ENCODE measurements at places on chromosomes 4 and X.
A peak's percentile ranks its signal among the peaks of the same experiment; 100 is the strongest.

DNA sequence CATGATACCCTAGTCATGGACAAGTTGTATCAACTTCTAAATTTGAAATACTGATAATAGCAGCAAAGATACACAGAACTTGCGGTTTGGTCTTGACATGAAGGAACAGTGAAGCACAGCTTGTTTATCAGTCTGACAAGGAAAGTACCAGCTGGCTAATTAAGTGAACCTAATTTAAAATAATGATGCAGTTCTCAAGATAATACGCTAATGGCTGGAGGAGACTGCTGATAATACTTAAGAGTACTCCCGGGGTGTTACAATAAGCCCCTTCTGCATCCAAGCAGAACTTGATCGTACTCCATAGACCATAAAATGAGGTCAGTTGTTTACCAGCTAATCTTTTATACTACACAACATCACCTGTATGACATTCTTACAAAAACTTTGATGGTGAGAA is 697.5 kb downstream of the FSTL5 start:
- DNase-seq = no peak

DNA sequence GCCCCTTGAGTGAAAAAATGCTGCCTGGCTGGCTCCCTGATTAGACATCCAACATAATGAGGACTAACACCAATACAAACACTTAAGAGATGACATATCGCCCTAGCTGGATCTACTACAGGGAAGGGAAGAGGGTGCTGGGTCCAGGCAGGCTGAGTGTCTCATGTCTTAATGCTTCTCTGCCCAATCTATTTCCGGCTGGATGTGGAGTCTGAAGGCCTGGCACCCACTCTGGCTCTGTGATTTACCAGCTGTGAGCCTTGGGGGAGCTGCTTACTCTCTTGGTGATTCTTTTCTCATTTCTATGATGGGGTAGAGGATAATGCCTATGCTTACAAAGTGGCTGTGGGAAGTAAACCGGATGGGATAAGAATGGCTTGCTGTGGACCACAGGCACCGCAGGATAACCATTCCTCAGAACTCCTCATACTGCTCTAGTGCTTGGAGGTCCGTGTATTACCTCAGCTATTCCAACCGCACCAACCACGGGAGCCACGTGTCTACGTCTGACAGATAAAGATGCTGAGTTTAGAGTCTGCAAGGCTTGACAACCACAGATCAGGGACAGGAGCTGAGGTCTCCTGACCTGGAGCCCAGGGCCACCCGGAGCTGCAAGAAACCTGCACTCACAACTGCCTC is 161.7 kb downstream of the AFAP1 start:
- DNase-seq = no peak

- peak; percentile 22 for DNase-seq
Measured at GRCh38 chr4:37780444-37781130, 45.9 kb upstream of the PGM2 start.

DNA sequence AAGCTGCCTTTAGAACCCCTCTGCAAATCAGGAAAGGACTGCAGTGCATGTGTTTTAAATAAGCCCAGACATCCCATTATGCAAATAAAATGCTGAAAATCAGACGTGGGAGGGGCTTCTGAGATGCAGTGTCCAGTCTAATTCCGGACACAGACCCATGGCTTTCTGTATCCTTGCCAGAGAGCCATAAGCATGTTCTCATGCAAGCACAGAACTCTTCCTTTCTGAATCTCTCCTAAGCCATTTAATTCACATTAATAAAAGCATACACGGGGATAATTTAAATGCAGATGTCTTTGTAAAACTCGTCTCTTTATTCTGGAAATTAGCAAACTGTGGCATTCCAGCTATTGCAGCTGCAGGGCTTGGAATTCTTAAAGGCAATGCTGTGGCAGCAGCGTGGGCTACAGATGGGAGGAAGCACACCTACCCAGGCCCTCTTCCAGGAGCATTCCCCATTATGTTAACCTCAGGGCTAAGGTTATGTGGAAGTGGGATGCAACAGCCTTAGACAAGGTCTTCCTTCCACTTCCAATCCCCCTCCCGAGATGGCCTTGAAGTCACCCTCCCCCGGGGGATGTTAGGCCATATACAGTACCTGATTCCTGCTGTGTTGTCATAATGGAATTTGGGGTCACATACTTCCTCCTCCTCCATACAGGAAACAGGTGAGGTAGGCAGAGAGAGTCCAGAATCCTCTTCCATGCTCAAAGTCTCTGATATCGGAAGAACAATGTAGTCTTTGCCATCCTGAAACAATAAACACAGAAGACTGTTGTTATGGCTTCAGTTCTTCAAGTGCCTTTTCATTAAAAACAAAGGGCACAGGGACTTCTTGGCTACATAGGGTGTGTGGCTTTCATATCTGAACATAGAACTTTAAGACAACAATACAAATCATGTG is 38.1 kb downstream of the KDR start:
- DNase-seq = peak; percentile 27

DNA sequence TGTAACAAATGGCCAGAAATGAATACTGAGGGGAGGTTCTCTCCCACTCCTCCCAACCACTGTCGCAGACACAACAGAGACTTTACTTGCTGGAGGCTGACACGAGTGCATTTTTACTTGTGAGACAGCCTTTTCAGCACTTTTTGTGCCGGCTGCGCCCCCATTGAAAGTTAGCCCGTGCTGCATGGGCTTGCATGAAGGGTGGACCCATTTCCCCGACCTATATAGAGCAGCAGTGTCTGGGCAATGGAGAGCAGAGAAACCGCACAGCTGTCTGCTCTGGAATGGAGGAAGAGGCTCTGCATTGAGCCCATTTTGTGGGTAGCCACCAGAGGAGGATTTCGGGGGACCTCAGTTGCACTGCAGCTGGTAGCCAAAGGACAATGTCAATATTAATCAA is 208.8 kb downstream of the UGT8 start:
- DNase-seq = no peak

DNA sequence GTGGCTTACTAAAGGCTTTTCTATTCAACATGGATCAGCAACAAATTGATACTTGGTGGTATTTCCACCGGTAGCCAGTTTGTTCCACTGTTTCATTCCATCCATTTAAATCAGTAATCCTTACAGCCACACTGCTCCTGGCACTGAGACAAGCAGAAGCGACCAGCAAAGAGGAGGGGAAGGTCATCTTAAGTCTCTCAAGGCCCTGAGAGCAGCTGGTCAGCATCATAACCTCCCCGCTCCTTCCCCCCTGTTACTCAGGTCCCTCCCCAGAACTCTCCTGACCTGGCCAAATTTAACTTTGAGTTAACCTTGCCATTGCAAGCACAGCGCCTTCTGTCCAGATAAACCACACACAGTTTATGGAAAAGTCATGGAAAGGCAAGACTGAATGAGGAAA is 331.3 kb upstream of the KLF3 start:
- no peak for DNase-seq

DNA sequence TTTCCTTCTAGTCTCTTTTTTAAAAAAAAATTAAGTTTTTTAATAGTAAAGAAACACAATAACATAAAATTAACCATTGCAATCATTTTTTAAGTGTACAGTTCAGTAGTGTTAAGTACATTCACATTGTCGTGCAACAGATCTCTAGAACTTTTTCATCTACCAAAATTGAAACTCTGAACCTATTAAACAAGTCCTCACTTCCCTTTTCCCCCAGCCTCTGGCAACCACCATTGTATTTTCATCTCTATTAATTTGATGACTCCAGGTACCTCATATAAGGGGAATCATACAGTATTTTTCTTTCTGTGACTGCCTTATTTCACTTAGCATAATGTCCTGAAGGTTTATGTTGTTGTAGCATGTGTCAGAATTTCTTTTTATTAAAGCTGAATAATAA is 31.8 kb downstream of the MSL3 start:
- DNase-seq = no peak

DNA sequence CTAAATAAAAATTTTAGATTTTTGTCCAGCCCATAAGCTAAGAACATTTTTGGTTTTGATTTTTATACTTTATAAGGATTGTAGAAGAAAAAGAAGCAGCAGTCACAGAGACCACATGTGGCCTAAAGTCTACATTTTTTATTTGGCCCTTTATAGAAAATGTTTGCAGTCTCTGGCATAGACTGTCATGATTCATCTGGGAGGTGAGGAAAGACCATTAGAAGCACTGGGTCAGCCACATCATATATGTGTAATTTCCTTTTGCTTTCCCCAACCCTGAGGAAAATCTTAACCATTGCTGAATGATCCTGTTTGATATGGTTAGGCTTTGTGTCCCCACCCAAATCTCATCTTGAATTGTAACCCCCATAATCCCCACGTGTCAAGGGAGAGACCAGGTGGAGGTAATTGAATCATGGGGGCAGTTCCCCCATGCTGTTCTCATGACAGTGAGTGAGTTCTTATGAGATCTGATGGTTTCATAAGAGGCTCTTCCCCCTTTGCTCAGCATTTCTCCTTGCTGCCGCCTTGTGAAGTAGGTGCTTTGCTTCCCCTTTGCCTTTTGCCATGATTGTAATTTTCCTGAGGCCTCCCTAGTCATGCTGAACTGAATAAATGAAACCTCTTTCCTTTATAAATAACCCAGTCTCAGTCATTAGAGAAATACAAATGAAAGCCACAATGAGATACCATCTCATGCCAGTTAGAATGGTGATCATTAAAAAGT is 12.1 kb upstream of the COPS4 start:
- peak; percentile 66 for DNase-seq

- no peak for DNase-seq
Measured at GRCh38 chrX:69291116-69291515, 125.9 kb upstream of the PJA1 start.

DNA sequence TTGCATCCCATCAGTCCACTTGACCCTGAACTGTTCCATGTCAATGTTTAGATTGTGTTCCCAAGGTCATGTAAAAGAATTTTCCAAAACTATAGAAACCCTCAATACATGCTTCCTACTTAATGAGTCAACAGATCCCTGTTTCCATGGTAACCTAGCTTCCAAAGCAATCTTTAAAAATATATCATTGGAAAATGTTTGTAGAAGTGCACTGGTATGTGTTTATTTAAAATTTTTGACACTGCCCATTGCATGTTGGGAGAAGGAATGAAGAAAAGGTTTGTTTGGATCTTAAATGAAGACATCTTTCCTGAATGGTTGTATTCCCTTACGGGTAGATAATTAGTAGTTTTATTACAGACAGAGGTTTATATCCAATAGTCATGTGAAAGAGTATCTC is 345.3 kb downstream of the GABRG1 start:
- no peak for DNase-seq

DNA sequence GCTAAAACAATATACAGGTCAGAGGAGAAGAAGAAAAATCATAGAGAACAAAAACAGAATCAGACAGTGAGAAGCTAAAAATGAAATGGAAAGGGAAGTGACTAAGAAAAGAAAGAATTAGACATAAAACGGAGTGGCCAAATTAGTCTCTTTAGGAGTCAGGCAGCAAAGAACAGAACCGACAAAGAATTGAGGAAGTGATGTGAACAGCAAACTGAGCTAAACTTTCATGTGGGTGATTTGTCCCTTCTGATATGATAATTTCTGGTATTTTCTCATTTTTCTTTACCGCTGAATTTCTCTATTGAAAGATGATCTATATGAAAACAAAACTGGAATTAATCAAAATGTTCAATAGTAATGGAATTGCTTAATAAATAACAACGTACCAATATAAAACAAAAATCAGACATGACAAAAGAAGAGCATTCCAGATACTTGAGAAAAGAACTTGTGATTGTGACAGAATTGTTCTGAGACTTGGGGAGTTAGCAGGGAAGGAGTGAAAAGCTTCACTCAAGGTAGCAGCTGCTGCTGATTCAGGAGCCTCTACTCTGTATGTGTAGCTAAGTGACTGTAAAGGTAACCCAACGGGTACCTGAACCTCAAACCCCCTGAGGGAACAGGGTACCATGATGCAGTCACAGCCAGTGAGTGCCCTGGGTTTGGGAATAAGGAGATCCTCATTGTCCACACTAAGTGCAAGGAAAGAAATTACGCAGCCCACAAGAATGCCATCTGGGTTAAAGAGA is 8.8 kb downstream of the TAPT1 start:
- DNase-seq = no peak

GRCh38 chr4:7980036-7980435 is 40.4 kb upstream of the AFAP1 start:
- peak; percentile 46 for DNase-seq

DNA sequence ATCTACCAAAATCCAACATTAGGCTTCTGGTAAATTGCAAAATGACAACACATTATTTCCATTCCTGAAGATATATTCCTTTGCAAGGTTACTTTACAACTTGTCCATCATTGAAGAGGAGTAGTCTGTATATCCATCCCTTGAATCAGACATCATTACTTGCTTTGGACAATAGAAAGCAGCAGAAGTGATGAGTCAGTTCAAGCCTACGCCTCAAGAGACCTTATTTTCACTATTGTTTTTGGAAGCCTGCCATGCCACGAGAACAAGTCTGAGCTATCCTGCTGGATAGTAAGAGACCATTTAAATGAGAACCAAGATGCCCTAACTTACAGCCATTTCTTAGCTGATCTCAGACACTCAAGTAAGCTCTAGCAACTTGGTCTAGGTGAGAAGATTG is 246.0 kb upstream of the HHIP start:
- DNase-seq = peak; percentile 91

DNA sequence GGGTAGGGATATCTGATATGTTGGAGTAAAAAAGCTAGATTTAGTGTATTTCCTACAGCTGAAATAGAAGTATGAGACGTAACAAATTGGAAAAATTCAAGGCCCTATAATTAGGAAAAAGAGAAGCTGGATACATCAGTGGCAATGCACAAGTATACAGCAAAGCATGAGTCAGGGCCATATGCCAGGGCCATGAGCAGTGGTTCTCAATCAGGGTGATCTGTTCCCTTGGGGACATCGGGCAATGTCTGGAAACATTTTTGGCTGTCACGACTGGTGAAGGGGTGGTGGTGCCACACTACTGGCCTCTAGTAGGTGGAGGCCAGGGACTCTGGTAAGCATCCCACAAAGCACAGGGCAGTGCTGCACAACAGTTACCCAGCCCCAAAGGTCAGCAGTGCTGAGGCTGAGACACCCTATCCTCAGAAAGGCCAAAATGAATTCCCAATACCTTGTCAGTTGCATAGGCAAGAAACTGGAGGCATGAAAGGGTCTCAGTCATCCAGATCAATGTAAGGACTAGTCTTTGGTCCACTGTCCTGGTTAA is 36.8 kb upstream of the NAP1L5 start:
- no peak for DNase-seq

DNA sequence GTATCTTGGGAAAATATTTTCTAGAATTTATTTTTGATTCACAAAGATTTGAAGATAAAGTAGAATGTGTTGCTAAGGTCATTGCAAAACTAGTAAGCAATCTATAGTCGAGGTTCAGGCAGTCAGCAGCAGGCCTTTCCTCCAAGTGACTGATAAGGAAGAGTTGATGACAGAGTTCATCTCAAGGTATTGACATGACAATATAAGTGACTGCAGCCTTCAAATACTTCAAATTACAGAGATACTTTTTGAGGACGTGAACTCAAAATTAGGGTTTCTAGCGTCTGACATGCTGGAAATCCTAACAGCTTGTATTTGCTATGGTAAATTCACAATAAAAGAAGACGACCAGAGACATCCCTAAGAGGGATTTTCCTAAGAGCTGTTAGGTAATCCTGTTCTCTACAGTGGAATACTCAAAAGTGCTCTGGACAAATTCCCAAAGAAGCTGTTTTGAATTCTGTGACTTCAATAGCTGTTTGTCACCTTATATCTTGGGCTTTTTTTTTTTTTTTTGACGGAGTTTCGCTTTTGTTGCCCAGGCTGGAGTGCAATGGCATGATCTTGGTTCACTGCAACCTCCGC is 7.4 kb downstream of the ARHGAP10 start:
- peak; percentile 35 for DNase-seq
